Activated CD8-positive, alpha-beta memory T cell treated with anti-CD3 and anti-CD28 coated beads for 1 hour (primary cell): ENCODE measurements at places on chromosomes 12 and 14.

- no peak for DNase-seq
These were observed 31.9 kb downstream of the FOS start for GRCh38 chr14:75310295-75311111.

DNA sequence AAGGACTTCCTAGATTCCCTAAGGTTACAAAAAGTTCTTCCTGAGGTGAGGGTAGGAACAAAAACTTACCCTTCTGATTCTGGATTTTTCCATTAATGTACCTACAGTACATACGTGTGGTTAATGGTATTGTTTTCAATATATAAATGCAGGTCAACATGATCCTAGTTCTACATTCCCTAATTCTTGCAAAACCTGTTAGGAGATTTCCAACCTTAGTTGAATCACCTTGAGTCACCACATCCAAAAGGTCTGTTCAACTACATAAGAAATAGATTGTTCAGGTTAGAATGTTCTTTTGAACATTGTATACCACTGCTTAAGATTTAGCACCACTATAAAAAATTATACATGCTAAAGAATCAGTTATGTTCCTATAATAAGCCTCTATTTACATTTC is 118.9 kb downstream of the GARIN6 start:
- DNase-seq = no peak

DNA sequence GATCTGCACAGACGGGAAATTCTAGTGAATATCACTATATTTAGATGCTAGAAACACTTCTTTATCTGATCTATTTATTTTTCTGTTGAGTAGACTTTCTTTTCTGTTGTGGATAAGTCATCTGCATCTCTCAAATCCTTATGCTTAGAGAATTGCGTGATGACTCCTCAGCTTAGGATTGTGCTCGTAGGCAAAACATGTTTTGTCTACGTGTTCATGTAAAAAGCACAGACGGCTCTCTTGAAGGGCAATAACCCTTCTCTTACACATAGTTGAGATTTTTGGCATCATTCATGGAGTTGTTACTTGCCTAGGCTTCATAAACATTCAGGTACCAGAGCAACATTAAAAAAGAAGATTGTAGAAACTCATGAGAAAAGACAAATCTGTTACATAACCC is 18.6 kb downstream of the PPFIBP1 start:
- DNase-seq = no peak

- no peak for DNase-seq
These were observed 668 bp downstream of the TRIP11 start for GRCh38 chr14:92039063-92039718.

- no peak for DNase-seq
These were observed 52.7 kb downstream of the PELI2 start for GRCh38 chr14:56170877-56171422.

GRCh38 chr12:12456637-12457036 is 99.8 kb downstream of the BORCS5 start:
- no peak for DNase-seq

GRCh38 chr12:32155961-32156529 is 49.4 kb downstream of the BICD1 start:
- DNase-seq = no peak

- no peak for DNase-seq
These were observed 2.3 kb downstream of the AVIL start for GRCh38 chr12:57816001-57816854.

GRCh38 chr12:110760204-110760609 is 17.5 kb upstream of the PPP1CC start:
- no peak for DNase-seq

DNA sequence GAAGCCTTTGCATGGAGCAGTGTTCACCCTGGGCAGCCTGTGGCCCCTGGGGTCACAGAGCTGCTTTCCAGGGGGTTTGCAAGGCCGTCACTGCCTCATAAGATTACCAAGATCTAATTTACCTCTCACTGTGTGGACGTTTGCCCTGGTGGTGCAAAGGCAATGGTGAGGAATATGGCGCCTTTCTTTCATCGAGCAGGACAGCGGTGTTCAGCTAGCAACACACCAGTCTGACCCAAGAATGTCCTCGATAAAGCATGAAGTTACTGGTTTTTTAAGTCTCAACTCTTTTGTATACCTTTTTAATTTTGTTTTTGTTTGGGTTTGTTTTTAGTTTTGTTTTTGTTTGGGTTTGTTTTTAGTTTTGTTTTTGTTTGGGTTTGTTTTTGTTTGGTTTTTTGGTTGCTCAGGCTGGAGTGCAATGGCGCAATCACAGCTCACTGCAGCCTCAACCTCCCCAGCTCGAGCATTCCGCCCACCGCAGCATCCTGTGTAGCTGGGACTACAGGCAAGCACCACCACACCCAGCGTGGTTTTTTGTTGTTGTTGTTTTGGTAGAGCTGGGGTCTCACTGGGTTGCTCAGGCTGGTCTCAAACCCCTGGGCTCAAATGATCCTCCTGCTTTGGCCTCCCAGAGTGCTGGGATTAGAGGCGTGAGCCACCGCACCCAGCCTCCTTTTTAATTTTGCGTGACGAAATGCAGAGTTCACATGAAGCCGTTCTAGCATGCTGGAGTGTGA is 57.9 kb downstream of the PPP2R5C start:
- peak; percentile 52 for DNase-seq

- DNase-seq = no peak
These were observed 46.3 kb downstream of the CCDC88C start for GRCh38 chr14:91371011-91371989.

DNA sequence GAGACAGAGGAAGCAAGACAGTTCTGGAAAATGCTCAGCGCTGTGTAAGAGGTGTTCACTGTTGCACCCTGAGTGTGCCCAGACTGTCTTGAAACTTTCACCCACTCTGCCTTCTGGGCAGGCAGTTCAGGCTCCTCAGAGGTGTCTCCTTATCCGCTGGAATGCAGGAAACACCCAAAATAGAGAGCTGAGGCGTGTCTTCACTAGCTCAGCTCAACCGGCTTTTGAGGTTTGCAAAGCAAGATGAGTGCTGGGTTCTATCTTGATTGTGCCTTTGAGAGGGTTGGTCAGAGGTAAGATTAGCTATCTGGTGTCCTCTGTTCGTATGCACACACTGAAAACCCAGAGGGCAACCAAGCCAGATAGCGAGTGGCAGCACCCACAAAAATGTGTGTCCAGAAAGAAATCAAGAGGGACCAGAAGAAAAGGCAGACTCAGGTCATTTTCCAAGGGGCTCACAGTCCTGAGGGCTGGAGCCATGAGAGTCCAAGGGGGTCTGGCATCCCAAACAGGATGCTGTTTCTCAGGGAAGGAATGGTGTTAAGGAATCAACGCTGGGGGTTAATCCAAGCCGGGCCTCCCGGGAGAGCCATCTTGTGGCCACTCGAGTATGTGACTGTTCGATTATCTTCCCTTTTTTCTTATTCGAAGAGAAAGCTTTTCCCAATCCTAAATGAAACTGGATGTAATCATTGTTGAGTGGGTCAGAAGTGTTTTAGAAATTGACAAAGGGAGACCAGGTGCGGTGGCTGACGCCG is 47.1 kb downstream of the TBX3 start:
- DNase-seq = no peak

DNA sequence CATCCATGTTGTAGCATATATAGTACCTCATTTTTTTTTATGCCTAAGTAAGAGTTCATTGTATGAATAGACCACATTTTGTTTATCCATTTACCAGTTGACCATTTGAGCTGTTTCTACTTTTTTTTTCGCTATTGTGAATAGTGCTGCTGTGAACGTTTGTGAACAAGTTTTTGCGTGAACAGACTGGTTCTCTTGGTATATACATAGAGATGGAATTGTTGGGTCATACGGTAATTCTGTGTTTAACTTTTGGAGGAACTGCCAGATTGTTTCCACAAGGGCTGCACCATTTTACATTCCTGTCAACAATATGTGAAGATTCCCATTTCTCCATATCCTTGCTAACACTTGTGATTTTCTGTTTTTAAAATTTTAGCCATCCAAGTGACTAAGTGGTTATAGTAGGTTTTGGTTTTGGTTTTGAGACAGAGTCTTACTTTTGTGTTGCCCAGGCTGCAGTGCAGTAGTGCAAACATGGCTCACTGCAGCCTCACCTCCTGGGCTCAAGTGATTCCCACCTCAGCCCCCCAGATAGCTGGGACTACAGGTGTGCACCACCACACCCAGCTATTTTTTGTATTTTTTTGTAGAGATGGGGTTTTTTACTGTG is 68.3 kb upstream of the AMN start:
- DNase-seq = no peak

DNA sequence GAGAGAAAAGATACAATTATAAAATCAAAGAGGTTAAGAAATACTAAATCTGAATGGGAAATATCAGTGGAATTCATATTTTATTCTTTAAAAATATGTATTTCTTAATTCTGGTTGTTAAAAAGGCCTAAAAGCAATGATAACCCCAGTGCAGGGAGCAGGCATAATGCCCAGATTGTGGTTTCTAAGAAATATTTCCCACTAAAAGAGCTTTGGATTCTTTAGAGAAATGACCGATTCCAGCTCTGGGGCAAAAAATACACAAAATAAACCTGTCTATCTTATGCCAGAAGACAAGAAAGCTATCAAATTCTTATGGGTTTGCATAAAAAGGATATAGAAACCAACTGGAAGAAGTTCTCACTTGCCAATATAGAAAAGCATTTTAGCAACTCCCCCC is 71.6 kb downstream of the PDE6H start:
- no peak for DNase-seq

- no peak for DNase-seq
These were observed 529.6 kb upstream of the TBX3 start for GRCh38 chr12:115213538-115214016.

DNA sequence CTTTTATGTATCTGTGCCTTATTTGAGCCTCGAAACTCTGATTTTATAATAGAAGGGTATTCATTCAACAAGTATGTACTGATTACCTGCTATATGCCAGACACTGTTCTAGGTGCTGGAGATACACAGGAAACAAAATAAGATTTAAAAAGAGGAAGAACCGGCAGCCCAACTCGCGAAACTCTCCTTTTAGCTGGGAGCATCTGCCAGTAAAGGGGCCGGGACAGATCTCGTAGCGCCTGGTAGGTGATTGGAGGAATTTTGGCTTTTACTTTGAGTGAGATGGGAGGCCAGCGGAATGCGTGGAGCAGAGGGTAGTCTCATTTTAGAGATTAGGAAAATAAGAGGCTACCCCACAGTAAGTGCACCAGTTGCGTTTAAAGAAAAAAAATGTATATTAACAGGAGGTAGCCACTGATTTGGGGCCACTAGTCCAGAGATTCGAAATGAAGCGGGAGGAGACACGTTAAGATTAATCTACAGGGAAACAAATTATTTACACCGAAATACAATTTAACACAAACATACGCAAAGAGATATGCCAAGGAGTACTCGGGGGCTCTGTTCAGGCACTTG is 520 bp upstream of the MON2 start:
- no peak for DNase-seq

DNA sequence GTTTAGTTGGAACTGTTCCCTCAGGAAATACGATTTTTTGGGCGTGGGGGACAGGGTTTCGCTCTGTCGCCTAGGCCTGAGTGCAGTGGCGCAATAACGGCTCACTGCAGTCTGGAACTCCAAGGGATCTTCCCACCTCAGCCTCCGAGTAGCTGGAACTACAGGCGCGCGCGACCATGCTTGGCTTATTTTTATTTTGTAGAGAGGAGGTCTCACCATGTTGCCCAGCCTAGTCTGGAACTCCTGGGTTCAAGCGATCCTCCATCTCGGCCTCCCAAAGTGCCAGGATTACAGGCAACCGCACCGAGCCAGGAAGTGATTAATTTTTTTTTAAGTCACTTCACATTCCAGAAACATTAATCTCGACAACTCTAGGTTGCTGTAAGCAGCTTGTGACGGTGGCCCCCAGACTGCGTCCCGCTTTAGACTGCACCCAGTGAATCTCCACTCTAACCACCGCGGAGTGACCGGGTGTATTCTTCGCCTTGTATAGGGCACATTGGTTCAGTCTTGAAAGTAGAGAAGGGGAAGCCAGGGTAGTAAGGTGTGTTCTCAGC is 830 bp upstream of the MIS18BP1 start:
- DNase-seq = no peak

DNA sequence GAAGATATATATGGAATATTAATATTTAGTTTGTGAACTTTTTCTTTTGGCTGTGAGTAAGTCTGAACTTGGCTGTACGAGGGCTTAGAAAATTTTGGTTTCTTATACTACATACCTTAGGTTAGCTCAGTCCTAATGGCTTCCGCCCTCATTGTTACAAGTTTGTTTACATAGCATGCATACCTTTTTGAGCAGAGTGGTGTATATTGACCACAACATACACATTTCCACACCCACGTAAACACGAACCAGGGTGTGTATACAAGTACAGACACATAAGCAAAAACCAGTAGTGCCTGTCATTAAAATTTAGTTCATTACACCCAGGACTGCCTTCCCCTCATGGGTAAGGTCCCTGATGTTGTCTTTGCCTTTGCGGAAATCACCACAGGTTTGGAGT is 230.2 kb upstream of the RGS6 start:
- no peak for DNase-seq

DNA sequence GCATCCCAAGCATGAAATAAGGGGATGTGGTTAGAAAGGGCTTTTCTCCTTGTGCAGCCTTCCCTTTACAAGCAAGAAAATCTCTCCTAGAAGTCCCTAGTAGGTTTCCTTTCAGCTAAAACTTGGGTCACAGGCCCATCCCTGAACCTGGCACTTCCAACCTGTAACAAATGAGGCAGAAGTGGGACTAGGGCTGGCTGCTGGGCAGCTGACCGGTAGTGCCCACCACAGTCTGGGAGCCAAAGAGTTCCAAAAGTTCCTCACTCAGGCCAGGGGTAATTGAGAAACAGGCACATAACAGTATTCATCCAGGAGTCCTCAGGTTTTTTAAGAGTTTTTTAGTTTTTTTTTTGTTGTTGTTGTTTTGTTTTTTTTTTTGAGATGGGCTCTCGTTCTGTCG is 23.8 kb downstream of the MANSC1 start:
- DNase-seq = no peak

GRCh38 chr12:64674367-64674922 is 64.2 kb downstream of the RASSF3 start:
- peak; percentile 33 for DNase-seq

DNA sequence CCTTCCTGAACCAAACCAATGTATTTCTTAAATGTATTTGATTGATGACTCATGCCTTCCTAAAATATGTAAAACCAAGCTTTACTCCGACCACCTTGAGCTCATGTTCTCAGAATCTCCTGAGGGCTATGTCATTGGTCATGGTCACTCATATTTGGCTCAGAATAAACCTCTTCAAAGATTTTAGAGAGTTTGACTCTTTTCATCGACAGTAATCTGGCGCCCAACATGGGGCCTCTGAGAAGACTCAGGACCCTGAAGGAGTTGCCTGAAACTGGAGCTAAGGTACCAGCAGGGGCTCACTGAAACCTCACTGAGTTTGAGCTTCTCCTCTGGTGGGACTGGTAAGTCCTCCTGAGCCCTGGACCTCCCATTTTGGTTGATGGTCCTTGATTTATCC is 17.2 kb upstream of the PSMC1 start:
- DNase-seq = no peak
